Right renal pelvis (tissue), 4 donors: ENCODE measurements at places on chromosomes 6 and 20.

GRCh38 chr6:63985223-63985622 lies 349.6 kb downstream of the PHF3 start:
- no peak for DNase-seq

DNA sequence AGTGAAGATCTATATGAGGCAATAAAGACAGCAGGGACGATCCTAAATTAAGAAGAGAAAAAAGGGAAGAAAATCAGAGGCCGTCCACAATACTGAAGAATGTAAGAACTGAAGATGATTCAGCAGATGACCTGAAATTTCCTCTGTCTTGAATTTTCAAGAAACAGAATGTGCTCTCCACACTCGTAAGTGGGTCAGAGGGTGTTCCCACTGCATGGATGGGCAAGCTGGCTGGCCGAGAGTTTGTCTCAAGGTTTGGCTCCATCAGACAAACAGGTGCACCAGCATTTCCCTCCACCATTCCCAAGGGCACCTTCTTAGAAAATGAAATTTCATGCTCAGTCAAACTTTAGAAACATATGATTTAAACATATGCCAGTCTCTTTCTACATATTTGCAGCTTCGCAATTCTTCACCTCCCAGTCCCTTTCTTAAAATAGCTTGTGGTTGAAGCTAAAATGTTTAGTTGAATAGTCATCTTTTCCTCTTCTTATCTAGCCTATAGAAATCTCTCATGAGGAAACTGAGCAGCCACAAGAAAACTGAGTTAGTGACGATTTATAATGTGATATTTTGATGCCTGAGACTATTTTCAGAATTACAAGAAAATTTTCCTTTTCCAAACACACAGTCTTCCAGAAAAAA lies 576.4 kb downstream of the PRKN start:
- no peak for DNase-seq

GRCh38 chr6:145669627-145670034 lies 65.7 kb downstream of the EPM2A start:
- no peak for DNase-seq

DNA sequence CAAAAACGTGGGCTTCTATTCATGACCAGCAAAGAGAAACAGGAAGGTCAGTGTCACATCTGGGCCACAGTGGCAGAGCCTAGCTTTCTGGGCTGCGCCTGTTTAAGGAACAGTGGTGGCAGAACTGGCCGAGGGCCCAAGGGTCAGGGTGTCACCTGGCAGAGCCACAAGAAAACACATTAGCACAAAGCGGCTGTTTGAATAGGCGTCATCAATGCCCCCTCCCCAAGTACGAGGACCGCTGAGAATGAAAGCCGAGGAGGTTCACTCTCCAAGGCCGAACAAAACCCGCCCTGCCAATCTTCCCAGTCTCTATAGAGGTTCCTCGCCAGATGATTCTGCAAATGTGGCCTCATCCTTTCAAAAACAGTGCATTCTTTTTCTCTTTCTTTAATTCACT lies 125.2 kb upstream of the TRAF3IP2 start:
- no peak for DNase-seq
